ENCODE measurements at places on chromosomes 5 and 9.

GRCh38 chr5:116616876-116617275 lies 42.3 kb upstream of the SEMA6A start:
- DNase-seq, result no peak

- DNase-seq, result no peak
Measured at GRCh38 chr9:75397836-75398235, 309.5 kb downstream of the OSTF1 start.

GRCh38 chr9:36961561-36962325 lies 72.3 kb downstream of the PAX5 start:
- DNase-seq, result peak; percentile 15

DNA sequence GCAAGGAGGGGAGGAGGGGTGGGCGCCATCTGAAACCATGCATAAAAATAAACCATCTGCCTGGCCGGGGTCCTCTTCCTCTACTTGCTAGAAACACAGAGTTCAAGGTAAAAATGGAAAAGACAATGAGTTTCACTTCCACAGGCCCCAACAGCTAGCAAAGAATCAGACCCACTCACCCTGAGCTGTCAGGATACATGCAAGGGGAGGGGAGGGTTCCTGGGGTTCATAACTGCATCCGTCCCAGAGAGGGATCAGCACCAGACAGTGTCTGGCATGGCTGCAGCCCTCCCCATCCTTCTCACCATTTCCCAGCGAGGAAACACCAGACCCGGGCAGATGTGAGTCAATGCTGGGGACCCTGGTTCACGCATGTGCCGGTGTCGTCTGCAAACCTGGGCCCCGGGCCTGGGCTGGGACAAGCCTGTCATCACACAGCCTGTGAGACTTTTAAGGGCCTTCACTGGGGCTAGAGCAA lies 55.4 kb downstream of the SEMA4D start:
- no peak for DNase-seq

DNA sequence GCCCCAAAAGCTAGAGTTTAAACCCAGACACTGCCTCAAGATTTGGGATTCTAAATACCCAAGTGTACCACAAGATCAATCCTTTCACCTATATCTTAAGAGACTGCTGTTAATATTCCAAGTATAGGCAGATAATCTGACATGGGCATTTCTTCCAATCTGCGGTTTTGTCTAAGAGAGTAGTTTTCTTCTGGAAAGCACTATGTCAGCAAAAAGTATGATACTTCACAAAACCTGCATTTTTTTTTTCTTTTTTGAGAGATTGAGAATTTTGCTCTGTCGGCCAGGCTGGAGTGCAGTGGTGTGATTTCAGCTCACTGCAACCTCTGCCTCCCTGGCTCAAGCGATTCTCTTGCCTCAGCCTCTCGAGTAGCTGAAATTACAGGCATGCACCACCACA lies 190.7 kb upstream of the TYRP1 start:
- DNase-seq, result no peak

DNA sequence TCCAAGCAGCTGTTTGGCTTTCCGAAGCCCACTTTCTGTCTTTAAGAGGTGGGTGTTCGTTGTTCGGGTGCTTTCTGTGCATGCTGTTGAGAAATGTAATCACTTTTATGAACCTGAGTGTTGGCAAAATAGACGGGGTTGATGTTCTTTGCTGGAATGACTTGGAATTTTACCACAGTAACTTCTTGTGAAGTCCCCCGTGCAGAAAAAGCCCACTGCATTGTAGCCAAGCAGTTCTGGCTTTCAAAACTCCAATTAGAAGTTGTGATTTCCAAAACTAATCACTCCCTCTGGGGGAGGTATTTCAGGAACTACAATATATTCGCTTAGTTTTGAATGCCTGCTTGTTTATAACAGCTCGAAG lies 111.1 kb downstream of the PAM start:
- peak; percentile 16 for DNase-seq

- no peak for DNase-seq
Measured at GRCh38 chr9:115106001-115106400, 12.0 kb downstream of the TNC start.

DNA sequence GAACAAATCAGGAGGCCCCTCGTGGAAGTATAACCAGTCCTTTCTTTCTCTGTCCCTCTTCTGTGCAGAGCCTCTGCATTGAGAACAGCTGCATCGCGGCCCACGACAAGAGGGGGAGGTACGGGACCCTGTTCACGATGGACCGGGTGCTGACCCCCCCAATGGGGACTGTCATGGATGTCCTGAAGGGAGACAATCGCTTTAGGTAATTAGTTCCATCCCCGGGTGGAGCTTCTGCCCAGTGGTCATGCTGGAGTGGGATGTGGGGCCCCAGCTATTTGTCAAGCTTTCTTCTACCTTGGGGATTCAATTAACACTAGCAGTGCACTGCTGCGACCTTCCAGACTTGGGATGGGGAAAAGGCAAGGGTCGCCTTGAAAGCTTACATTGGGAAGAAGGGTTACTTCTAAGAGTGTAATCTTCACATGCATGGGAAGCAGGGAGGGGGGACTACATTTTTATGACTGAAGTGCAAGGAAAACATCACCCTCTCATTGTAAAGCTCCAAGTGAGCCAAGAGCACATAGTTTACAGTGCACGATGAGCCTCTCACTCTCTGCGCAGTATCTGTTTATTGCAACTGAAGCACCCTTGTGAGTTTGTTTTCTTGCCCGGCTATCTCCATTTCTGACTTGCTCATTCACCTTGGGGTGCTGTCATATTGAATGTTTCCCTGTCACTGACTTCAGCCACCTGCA lies 27.0 kb downstream of the TGFBI start:
- DNase-seq, result no peak

All from AG10803 (cell line).